ENCODE measurements at places on chromosomes 4 and X.

- no peak for DNase-seq
Measured at GRCh38 chrX:68177542-68177941, 255.8 kb downstream of the OPHN1 start.

GRCh38 chrX:153299855-153300254 is 21.7 kb downstream of the PNMA6F start:
- DNase-seq, result no peak

GRCh38 chr4:54060116-54060515 is 4.3 kb downstream of the CHIC2 start:
- no peak for DNase-seq

DNA sequence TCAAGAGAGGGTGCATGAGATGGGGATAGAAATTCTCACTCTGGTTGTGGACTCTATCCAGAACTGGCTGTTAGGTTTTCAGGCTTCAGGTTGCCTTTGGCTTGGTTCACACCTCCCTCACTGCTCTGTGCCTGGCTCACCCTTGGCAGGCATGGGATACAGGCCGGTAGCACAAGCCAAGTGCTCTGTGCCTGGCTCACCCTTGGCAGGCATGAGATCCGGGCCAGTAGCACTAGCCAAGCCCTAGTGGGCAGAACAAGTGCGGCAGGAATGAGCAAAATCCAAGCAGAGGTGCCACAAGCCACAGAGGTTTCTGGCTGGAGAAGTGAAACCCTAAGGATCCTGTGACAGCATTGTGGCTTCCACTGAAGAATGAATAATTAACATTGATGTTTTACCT is 1642.3 kb downstream of the C4orf33 start:
- DNase-seq, result no peak

- DNase-seq, result no peak
Measured at GRCh38 chr4:107444-108429, 16.6 kb upstream of the ZNF718 start.

DNA sequence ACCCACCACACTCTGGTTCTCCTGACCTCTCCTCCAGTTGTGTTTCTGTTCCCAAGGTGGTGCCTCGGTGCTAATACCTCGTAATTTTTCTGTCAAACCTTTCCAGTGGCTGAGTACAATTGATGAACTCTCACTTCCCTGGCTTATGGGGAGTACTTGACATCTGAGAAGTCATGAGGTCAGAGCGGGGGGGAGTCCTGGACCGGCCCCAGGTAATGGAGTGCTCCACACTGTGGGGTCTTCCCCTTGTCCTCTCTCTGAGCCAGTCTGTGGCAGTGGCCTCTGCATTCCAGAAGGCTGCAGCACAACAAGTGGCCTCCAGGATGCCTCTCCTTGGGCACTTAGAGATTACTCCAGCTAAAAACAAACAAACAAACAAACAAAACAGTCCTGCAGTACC is 122.5 kb upstream of the TRIM2 start:
- no peak for DNase-seq

GRCh38 chr4:145825255-145825654 is 113.4 kb downstream of the ZNF827 start:
- no peak for DNase-seq

DNA sequence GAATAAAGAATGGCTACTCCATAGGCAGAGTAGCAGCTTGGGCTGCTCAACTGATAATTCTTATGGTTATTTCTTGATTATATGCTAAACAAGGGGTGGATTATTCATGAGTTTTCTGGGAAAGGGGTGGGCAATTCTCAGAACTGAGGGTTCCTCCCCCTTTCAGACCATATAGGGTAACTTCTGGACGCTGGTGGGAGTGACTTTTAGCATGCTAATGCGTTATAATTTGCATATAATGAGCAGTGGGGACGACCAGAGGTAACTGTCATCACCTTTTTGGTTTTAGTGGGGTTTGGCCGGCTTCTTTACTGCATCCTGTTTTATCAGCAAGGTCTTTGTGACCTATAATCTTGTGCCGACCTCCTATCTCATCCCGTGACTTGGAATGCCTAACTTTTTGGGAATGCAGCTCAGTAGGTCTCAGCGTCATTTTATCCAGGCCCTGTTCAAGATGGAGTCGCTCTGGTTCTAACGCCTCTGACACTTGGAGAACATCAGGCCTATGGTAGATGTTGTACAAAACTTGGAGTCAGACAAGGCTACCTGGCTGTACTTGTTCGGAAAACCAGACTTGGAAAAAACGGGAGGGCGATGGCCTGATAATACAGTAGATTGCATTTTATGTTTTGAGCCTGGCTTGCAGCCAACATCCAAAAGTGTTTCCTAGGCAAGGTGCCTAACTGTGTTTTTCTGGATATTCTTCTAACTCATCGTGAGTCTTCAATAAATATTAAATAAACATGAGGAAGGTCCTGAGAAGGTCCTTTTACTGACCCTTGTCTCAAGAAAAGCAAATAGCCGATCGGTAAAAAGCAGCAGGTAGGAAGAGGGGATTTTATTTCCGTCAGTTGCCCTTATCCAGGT is 1.8 kb upstream of the TMEM164 start:
- DNase-seq, result no peak

- DNase-seq, result no peak
Measured at GRCh38 chr4:172344308-172344938, 531.2 kb downstream of the GALNTL6 start.

DNA sequence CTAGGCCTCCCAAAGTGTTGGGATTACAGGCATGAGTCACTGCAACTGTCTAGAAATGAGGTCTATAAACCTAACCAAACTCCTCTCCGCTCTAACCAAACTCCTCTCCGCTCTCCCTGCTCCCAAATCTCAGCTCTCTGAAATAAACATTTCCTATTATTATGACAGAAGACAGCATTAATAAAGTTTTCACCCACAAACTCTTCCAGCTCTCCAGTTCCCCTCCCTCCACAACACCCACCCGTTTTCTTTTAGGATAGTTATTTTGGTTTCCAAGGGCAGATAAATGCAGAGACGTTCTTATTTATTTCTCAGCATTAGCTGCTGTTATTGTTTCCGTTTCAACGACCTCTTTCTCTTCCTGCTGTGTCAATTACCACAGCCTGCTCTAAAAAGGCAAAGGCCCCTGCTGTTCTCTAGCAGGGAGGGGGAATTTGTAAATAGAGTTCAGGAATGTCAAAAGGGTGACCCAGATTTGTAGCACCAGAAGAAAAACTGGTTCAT is 13.3 kb upstream of the SCD5 start:
- DNase-seq, result no peak

DNA sequence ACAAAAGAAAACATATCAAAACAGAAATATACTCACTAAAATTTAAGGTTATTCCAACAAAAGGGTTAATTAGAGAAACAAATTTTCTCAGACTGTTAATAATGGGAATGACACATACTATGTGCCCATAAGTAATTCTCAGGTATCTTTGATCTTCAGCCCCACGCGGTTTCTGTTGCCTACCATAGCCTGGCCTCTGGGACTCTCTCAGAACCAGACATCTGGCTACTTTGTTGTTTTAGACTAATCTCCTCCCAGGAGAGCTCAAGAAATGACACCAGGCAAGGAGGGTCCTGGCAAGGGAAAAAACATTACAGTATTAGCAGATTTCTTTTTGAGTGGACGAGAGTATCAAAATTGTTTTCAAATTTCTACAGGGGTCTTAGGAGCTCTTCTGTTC is 43.7 kb downstream of the SLC10A7 start:
- DNase-seq, result no peak

DNA sequence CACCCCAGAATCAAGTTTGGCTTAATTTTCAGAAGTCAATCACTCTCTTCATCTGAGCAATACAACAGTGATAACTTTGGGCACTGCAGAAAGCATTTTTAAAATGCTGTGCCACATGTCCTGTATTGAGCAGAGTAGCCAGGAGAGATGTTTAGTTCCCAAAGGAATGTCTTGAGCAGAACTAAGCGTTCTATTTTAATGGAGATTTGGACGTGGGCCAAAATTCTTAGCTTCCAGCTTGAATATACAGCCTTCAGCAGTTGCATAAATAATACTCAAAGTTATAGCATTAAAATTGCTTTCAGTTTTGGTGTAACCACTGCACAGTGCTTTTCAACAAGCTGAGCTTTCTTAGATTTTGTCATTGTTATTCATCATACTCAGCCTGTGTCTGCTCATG is 679.2 kb downstream of the NLGN4X start:
- no peak for DNase-seq

DNA sequence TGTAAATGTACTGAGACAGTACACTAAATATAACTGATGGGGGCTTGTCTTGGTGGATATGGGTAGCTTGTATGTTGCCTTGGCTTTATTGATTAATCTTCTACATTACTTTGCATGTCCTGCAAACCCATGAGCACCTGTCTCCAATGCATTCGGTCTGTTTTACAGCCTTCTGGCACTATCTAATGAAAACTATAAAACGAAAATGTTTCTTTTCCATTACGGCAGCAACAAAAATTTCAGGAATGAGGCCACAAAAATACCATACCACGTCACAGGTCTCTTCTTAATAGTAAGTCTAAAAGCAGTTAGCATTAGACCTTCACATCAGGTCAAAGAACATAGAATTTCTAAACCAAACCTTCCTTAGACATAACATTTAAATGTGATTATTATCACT is 49.8 kb downstream of the EDNRA start:
- DNase-seq, result no peak

DNA sequence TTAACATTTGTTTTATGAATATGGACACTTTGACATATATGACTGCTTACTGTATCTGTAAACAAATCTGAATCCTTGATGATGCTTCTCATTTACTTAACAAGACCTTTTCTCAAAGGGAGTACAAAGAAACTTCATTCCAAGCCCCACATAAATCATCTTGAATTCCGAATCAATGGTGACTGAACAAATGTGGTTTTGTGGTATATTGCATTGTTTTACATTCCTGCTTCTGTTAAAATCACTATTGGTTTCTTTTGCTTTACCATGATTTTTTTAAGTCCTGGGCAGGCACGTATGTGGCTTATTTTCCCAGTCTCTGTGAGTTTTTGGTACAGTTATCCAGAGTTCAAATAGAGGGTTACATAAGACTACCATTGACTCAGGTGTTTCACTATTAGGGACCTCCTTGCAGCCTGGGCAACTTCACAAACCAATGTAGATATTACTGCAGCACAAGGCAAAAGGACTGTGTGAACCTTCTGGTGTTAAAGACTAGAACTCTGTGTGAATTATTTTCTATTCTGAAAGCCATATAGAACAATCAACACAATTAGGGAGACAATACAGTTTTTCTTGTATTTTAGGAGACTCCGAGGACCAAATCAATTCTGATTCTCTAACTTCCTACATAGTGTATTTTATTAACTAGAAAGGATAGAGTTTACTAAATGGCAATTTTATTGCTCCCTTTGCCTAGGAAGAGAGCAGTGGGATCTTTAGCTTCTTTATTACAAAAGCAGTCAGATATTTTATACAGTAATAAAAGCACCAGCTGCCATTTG is 196.4 kb downstream of the GALNTL6 start:
- no peak for DNase-seq

- no peak for DNase-seq
Measured at GRCh38 chrX:18924507-18925088, 59.3 kb downstream of the PHKA2 start.

- no peak for DNase-seq
Measured at GRCh38 chr4:24363751-24364150, 220.6 kb downstream of the DHX15 start.

DNA sequence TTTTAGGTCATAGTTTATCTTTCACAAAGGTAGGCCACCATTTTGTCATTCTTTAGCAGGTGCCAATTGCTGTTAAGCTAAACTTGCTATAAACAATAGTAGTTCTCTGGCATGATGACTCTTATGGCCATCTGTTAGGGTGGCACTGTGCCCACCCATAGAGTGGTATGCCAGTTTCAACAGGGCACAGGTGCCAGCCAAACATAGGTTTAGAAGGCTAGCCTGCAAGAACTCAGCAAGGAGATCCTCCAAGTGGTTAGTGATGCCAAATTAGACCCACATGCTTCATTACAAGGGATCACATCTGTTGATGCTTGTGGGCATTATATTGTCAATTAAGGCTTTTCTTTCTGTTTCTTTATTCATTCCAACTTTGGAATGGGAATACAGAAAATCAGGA is 204.5 kb downstream of the FMR1NB start:
- DNase-seq, result no peak

GRCh38 chr4:151721466-151721865 is 39.3 kb downstream of the GATB start:
- DNase-seq, result no peak

- no peak for DNase-seq
Measured at GRCh38 chrX:23194885-23195554, 139.6 kb upstream of the PTCHD1 start.

DNA sequence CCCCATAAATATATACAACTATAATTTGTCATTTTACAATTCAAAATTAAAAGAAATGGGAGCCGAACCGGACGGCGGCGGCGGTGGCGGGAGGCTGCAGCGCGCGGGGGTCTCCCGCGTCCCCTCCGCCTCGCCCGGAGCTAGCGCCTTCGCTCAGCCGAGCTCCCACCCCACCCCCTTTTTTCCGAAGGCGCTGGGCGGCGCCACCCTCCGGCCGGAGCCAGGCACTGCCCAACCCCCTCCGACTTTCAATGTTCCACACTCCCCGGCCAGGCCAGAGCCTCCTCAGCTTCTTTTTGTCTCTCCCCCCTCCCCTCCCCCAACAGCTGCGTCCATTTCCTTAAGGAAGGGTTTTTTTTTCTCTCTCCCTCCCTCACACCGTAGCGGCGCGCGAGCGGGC is 214.1 kb upstream of the GEMIN8 start:
- no peak for DNase-seq

DNA sequence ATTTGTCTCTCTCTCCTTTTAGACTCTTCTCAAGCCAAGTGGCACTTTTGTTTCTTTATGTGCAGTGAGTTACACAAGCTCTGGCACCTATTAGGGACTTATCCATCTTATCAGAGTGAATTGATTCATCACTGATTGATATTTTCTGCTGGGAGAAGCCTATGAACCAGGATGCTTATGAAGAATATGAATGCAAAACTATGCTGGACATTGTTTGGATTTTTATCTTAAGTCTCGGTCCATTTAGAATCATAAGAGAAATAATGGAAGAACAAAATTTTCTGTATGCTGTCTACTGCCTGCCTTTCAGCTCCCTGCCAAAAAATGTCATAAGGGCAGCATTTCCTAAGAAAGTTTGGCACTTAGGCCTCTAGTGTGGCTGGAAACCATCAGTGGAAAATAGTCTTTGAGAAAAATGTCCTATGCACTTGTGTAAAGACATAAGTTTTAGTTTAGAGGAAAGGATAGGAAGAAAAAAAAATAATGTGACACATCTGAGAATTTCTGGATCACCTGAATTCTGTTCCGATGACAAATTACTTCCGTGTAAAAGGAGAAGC is 365.7 kb upstream of the MAD2L1 start:
- DNase-seq, result no peak

- DNase-seq, result no peak
Measured at GRCh38 chrX:136856551-136856950, 24.0 kb downstream of the RBMX start.
